SK-N-SH (cell line): ENCODE measurements at places on chromosomes 3 and 15. TPM values are rescaled to one million over a fixed set of nuclear protein-coding genes. Genes with fewer than 3 reads are reported as not detected.

Gene NOX5
- polyA plus RNA-seq: 0.02 and 0.05 TPM in 2 replicates

Gene ERICH6
- polyA plus RNA-seq: 0.08 and 0.21 TPM in 2 replicates

Gene DLL4
- 0.03 TPM in 2 replicates for polyA plus RNA-seq

Gene AADAC
- 1.2 and 3.5 TPM in 2 replicates for polyA plus RNA-seq

Gene HEG1
- polyA plus RNA-seq: 27.7 and 29.1 TPM in 2 replicates

Gene SENP7
- polyA plus RNA-seq: 2.7 and 4.5 TPM in 2 replicates

Gene CYP11A1
- 0.08 TPM in 1 of 2 replicates, not detected in the other for polyA plus RNA-seq

Gene MYO5C
- polyA plus RNA-seq: 0.99 and 1.1 TPM in 2 replicates

Gene RPL32
- polyA plus RNA-seq: 2,077 and 2,311 TPM in 2 replicates

Gene SSR3
- polyA plus RNA-seq: 61.7 and 96.1 TPM in 2 replicates

Gene CAMP
- not detected in 2 replicates for polyA plus RNA-seq

Gene PRICKLE2
- 0.67 and 1.1 TPM in 2 replicates for polyA plus RNA-seq

Gene SLC28A1
- not detected in 2 replicates for polyA plus RNA-seq

Gene ZMAT3
- 11.9 and 17.8 TPM in 2 replicates for polyA plus RNA-seq

Gene GFM1
- polyA plus RNA-seq: 25.2 and 31.7 TPM in 2 replicates

Gene PTX3
- 208 and 248 TPM in 2 replicates for polyA plus RNA-seq

Gene CACNA2D3
- 0.15 and 0.36 TPM in 2 replicates for polyA plus RNA-seq

Gene GOLGA6L9
- polyA plus RNA-seq: 7.3 and 7.4 TPM in 2 replicates

Gene TLR9
- polyA plus RNA-seq: 0.12 TPM in 1 of 2 replicates, not detected in the other

Gene CYP1A1
- polyA plus RNA-seq: 0.07 and 0.15 TPM in 2 replicates

Gene FOXP1
- polyA plus RNA-seq: 8.8 and 10.5 TPM in 2 replicates

Gene ECE2
- polyA plus RNA-seq: 0.03 and 0.16 TPM in 2 replicates

Gene UBXN7
- polyA plus RNA-seq: 6.4 and 8.1 TPM in 2 replicates

Gene TMEM42
- 32.8 and 42.4 TPM in 2 replicates for polyA plus RNA-seq

Gene SLC6A6
- 19.1 and 22.0 TPM in 2 replicates for polyA plus RNA-seq

Gene NEIL1
- 11.4 and 12.0 TPM in 2 replicates for polyA plus RNA-seq

Gene ZNF80
- not detected in 2 replicates for polyA plus RNA-seq

Gene ZWILCH
- polyA plus RNA-seq: 8.2 and 13.5 TPM in 2 replicates

Gene CPNE9
- 0.03 and 0.06 TPM in 2 replicates for polyA plus RNA-seq

Gene LRRC34
- 1.6 and 2.6 TPM in 2 replicates for polyA plus RNA-seq

Gene SLC12A1
- polyA plus RNA-seq: not detected in 2 replicates

Gene SCG5
- polyA plus RNA-seq: 10.1 and 11.0 TPM in 2 replicates

Gene RARB
- polyA plus RNA-seq: 10.7 and 15.2 TPM in 2 replicates

Gene UNC45A
- 85.1 and 89.4 TPM in 2 replicates for polyA plus RNA-seq

Gene SLC6A1
- polyA plus RNA-seq: not detected in 2 replicates

Gene DOCK3
- 0.05 TPM in 2 replicates for polyA plus RNA-seq

Gene GORASP1
- polyA plus RNA-seq: 44.3 and 56.2 TPM in 2 replicates

Gene GOLGA6L26
- polyA plus RNA-seq: not detected in 2 replicates

Gene ANKRD63
- not detected in 2 replicates for polyA plus RNA-seq

Gene ST3GAL6
- 16.3 and 17.9 TPM in 2 replicates for polyA plus RNA-seq

Gene CHL1
- polyA plus RNA-seq: not detected in 2 replicates

Gene RPL4
- polyA plus RNA-seq: 3,177 and 3,833 TPM in 2 replicates

Gene SERPINI2
- polyA plus RNA-seq: not detected in 2 replicates

Gene RTP3
- polyA plus RNA-seq: not detected in 2 replicates

Gene GOLGA6L7
- polyA plus RNA-seq: not detected in 2 replicates

Gene RYR3
- 0.02 and 0.08 TPM in 2 replicates for polyA plus RNA-seq

Gene IFT57
- 47.8 and 81.6 TPM in 2 replicates for polyA plus RNA-seq

Gene ZNF710
- 2.4 and 2.7 TPM in 2 replicates for polyA plus RNA-seq

Gene GHSR
- polyA plus RNA-seq: not detected in 2 replicates

Gene CTXN2
- 0.02 and 0.05 TPM in 2 replicates for polyA plus RNA-seq

Gene GOLGA8G
- not detected in 2 replicates for polyA plus RNA-seq

Gene MORC1
- not detected in 2 replicates for polyA plus RNA-seq

Gene TPM1
- polyA plus RNA-seq: 1,371 and 1,764 TPM in 2 replicates

Gene DNAH12
- polyA plus RNA-seq: 0.03 and 0.05 TPM in 2 replicates

Gene FGF7
- polyA plus RNA-seq: 0.23 and 0.25 TPM in 2 replicates

Gene DZIP1L
- 6.4 and 8.0 TPM in 2 replicates for polyA plus RNA-seq

Gene CHRNB4
- polyA plus RNA-seq: 0.30 and 0.55 TPM in 2 replicates

Gene CCRL2
- not detected in 2 replicates for polyA plus RNA-seq
